Neural crest cell (in vitro differentiated cells): ENCODE measurements at places on chromosomes 1 and 21.

GRCh38 chr1:232902774-232903350 lies 47.5 kb upstream of the NTPCR start:
- no peak for DNase-seq

DNA sequence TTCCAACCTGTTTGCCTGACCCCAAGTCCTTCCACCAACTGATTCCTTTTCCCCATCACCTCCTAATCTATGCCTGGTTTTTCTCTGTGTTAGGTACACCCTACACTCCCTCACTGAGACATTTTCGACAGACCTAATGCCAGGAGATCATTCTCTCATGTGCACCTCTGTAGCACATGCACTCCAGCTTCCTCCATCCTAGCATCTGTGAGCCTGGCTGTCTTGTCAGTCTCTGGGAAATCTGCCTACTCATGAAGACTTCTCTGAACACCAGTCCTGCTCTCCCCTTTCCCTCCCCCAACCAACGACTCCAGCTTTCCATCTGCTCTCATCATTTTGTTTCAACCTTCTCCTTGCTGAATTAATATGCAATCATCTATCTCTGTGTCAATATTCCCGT lies 987 bp downstream of the MED8 start:
- no peak for DNase-seq

- DNase-seq: no peak
Observed at GRCh38 chr1:19043579-19044443, 87.3 kb upstream of the IFFO2 start.

DNA sequence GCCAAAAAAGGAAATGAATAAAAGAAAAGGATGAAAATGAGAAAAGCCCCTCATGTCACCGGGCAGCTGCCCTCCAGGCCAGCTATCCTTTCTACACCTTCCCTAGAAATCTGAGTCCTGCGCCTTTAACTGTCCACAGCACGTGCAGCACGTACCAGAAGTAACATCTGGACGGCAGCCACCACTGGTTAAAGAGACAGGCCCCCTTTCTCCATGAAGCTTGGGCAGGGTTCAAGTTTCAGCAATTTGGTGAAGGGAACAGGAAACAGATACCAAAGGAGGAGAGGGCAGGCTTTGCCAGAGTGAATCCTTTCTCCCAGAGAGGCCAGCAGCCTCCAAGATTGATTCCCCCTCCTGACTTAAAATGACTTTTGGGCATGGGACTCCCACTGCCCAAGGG lies 3.6 kb upstream of the KIAA2013 start:
- no peak for DNase-seq

- DNase-seq: no peak
Observed at GRCh38 chr1:80462006-80462405, 1338.7 kb upstream of the ADGRL2 start.

DNA sequence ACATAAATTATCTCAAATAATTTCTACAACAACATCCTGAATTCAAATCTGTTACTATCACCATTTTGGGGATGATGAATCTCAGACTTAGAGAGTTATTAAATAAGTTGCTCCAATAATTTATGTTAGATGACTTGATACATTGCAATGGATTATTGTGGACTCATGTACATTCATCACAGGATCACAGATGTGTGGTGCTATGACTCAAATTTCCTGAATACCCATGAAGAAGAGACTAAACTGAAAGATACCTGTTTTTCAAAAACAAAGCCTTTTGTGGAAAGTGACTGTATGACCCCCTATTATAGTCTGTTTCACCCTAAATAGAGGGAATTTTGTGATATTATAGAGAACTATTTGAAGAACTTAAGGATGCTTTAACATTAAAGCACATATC lies 315.0 kb downstream of the PLA2G4A start:
- no peak for DNase-seq
